NCI-H187 (cell line): ENCODE measurements at places on chromosomes 13 and 19.

DNA sequence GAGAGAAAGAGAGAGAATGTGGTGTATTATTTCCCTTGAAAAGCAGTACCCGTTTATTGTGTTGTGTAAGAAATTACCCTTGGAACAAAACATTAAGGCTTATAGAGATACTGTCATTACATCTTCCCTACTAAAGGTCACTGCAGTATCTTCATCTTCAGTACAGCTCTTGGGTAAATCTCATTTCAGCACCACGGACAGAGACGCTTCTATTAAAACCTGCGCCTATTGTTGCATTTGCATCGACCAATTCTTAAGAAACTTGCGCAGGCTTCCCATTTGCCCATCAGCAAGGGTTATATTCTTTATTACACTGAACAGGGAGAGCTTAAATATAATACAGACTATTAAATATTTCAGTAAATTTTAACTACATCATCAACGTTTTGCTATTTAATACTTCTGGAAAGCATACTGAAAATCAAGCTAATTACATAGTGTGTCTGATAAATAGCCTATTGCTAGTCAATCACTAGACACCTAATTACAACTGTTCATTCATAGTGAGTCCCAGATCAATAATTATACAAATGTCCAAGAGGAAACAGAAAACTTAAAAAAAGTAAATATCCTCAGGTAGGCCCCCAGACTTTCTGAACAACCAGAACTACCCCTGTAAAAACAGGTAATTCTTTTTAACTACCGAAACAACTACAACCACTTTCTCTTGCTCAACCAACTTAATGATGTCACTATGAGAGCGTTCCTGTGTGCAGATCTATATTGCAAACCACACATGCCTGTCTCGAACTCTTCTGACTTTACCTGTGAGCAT, 350.6 kb downstream of the LIG4 start:
- peak; percentile 90 for DNase-seq

- DNase-seq = no peak
Observed at GRCh38 chr13:40235160-40235796, 431.2 kb downstream of the FOXO1 start.

- no peak for DNase-seq
Observed at GRCh38 chr13:46211116-46211482, 629 bp upstream of the LRRC63 start.

- no peak for DNase-seq
Observed at GRCh38 chr13:40682449-40683240, 16.2 kb upstream of the FOXO1 start.

DNA sequence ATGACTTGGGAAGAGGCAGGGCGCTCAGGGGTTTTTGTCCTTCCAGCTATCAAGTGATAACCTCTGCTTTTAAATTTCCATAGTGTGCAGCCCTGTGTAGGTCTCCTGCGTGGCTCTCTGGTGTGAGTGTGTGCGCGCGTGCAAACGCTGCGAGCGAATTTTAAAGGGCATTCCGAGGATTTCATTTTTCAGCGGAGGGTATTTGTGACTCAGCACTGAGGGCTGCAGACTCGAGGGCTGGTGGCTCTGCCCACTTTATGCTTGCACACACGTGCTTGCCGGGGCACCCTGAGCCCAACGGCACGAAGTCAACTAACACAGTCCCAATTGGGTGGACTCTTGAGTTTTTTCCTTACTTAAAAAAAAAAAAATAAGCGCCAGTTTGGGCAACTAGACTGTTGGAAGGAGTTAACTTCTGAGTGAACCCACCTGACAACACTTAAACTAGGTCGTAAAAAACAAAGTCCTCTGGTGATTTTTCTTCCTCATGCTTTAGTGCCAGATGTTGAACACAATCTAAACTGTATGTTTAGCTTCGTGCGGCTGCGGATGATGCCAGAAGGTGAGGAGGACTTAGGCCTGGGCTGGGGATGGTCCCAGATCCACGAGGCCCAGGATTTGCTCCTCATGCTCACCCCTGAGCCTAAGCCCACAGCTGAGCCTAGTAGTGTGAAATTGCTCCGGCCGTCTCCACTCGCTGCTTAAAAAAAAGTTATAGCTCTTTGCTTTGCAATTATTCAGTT, 2.1 kb downstream of the FGF9 start:
- DNase-seq = no peak

GRCh38 chr19:12137221-12137940, 2.8 kb downstream of the ZNF20 start:
- DNase-seq = no peak

- DNase-seq = no peak
Observed at GRCh38 chr13:101535192-101535746, 82.8 kb downstream of the ITGBL1 start.

DNA sequence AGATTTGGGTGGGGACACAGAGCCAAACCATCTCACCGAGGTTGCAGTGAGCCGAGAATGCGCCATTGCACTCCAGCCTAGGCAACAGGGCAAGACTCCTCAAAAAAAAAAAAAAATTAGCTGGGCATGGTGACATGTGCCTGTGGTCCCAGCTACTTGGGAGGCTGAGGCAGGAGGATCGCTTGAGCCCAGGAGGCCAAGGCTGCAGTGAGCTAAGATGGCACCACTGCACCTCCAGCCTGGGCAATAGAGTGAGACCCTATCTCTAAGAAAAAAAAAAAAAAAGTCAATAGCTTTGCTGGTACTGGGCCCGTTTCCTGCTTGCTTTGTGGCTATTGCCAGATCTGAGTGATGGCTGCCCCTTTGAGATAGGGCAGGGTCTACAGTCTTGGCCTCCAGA, 13.1 kb downstream of the ACP7 start:
- no peak for DNase-seq

GRCh38 chr19:43525836-43526771, 897 bp downstream of the ETHE1 start:
- DNase-seq = no peak

DNA sequence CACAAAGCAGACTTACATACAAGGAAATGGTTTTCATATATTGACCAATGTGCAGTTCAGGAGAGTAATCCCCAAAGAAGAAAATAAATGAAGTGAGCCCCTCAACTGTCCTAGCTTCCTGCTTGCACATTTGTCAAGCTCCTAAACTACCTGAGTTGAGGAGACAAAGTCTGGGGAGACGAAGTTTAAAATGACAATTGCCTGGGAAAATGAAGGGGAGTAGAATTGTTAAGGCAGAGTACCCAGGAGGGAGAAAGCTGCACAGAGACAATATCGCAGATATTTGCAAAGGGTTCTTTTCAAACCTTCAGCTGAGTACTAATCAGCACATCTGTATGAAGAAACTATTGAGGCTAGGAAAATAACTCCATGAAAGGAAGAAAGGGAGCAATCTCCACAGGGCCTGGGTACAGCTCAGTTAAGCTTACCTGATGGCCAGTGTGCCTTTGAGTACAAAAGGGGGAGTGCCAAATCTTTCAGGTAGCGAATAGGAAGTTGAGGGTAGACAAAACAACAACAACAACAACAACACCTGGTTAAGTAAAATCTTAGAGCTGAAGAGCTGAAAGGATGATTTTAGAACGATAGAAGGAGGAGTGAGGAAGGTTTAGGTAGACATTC, 1700.1 kb upstream of the PRR20A start:
- no peak for DNase-seq

DNA sequence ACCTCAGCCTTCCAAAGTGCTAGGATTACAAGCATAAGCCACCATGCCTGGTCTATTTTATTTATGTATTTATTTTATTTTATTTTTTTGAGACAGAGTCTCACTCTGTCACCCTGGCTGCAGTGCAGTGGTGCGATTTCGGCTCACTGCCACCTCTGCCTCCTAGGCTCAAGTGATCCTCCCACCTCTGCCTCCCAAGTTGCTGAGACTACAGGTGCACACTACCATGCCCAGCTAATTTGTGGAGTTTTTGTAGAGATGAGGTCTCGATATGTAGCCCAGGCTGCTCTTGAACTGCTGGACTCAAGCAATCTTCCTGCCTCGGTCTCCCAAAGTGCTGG, 10.3 kb upstream of the ADGRE5 start:
- no peak for DNase-seq

GRCh38 chr13:109385242-109385560, 401.2 kb downstream of the IRS2 start:
- no peak for DNase-seq

GRCh38 chr19:13134626-13135025, 15.5 kb downstream of the STX10 start:
- no peak for DNase-seq

GRCh38 chr19:31863122-31863521, 482.3 kb upstream of the ZNF507 start:
- DNase-seq = no peak

GRCh38 chr13:43514311-43514710, 272.5 kb downstream of the ENOX1 start:
- DNase-seq = no peak

- no peak for DNase-seq
Observed at GRCh38 chr13:66657165-66657881, 572.8 kb downstream of the PCDH9 start.

- DNase-seq = no peak
Observed at GRCh38 chr19:33301900-33302174, 497 bp downstream of the CEBPA start.

GRCh38 chr13:94776956-94777355, 64.6 kb upstream of the SOX21 start:
- DNase-seq = no peak

- no peak for DNase-seq
Observed at GRCh38 chr19:56942756-56943155, 102.2 kb upstream of the PEG3 start.

DNA sequence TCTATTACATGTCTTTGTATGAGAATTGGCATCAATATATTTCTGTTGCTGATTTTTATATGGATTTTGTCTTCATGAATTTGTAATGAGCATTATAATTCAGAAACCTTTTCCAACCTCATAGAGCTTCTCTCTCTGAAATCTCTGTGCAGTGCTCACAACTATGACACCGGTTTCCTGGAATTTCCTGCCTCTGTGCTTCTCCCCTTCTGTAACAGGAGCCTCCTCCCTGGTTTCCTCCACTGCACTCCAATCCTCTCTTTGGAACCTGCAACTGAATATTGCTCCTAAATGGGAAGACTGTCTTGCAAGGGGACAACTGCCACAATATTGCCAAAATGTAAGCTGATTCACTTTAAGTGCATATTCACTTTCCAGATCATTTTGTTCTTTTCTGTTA, 1147.9 kb downstream of the UQCRFS1 start:
- DNase-seq = no peak
